Endothelial cell (in vitro differentiated cells): ENCODE measurements at places on chromosomes 12 and 14. TPM values are rescaled to one million over a fixed set of nuclear protein-coding genes. Genes with fewer than 3 reads are reported as not detected.
A peak's percentile ranks its signal among the peaks of the same experiment; 100 is the strongest.

DNA sequence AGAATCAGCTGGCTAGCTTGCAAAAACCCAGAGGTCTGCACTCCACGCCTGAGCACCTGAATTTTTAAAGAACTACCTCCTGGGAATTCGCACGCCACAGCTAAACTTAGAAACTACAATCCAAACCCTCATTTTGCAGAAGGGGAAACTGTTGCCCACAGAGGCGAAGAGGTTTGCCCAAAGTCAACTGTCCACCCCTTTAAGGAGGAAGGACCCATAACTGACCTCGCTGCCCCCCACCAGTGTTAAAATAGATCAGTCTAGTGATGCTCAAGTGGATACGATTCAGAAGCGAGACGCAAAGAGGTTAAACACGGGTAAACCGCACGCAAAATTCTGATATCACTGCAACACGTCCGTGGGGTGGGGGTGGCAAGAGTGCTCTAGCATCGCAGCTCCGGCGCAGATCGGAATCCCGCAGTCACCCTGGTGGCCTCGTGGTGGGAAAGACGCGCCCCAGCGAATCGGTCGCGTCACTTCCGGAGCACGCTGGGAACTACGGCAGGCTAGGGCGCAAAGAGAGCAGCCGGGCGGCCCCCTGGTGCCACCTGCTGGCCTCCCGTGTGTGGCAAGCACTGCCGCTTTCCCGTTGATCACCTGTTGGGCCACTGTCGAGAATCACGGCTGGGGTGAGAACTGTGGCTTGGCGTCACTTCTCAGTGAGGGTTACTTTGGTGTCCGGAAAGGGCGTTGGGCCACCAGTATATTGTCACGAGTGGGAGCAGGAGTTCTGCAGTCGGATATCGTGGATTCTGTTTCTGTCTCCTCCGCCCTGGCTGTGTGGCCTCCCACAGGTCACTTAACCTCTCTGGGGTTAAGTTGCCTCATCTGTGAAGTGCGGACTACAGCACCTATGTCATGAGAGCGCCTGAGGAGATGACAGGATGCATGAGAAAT, at the start of gene ALKBH2:
TSS of gene ALKBH2 (minus strand) at position 451 of the 897 bp plus-strand sequence. CDS start 686 bp downstream, outside the sequence.
- DNase-seq, result peak; percentile 93

- DNase-seq, result no peak
Observed at GRCh38 chr14:78840898-78841297, 670.7 kb downstream of the NRXN3 start.

- no peak for DNase-seq
Observed at GRCh38 chr14:98564006-98564405, 708.0 kb downstream of the BCL11B start.

The TAS2R8 gene
- total RNA-seq, result 0.44 TPM

GRCh38 chr12:75850721-75851462, 180.7 kb downstream of the PHLDA1 start:
- DNase-seq, result no peak

DNA sequence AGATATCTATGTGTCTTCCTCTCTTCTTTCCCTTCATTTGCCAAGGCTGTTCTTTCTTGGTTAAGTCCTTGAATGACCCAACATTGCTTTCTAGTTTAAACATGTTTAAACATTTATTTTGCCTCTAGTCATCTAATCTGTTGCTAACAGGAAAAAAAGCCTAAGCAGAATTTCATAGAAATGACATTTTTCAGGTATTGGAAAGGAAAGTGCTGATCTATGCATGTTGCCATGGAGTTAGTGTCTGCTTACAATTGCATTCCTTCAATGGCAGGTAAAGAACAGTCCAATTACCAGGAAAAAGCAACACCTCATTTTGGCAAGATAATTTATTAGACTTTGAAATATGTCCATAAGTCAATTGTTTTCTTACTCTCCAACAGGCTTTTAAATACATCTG, 21.5 kb upstream of the SLC2A13 start:
- no peak for DNase-seq

GRCh38 chr14:68241862-68242487, 422.4 kb downstream of the RAD51B start:
- DNase-seq, result no peak

The TPPP2 gene
- 0.62 TPM for total RNA-seq

DNA sequence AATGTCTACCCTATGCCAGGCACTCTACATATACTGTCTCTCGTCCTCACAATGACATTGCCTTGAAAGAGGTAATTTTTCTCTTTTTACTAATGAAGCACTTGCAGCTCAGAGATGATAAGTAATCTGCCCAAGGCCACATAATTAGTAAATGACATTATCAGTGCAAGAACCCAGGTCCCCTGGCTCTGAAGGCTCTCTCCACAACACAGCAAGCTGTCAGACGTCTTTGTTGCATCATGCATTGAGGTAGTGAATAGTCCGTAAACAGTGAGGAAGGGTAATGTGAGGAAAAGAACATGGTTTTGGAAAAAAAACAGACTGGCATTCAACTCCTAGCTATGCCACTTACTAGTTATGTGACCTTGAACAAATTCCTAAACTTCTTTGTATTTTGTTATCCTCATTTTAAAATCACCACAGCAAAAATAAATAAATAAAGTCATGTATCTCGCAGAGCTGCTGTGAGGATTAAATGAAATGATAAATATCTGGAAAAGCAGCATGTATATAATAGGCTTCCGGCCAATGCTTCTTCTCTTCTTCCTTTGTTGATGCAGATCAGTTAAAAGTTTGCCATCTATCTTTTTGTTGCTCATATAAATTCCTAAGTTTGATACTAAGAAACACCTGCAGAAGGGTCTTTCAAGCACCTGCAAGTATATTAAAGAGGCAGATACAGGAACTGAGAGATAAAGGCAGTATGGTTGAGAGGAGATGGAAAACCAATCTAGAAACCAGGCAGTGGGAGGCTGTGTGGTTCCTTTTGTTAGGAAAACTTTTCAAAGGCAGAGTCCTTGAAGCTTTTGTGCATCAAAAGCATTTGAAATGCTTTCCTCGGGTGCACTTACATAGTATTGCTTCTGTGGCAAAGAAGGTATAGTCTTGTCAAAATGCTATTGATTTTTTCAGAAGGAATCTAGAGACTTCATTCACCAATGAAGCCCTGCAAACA, 82.8 kb downstream of the BTG1 start:
- DNase-seq, result no peak

GRCh38 chr12:113228394-113229028, 7.2 kb downstream of the TPCN1 start:
- DNase-seq, result no peak

GRCh38 chr12:10623131-10623530, 9.7 kb upstream of the MAGOHB start:
- DNase-seq, result no peak

DNA sequence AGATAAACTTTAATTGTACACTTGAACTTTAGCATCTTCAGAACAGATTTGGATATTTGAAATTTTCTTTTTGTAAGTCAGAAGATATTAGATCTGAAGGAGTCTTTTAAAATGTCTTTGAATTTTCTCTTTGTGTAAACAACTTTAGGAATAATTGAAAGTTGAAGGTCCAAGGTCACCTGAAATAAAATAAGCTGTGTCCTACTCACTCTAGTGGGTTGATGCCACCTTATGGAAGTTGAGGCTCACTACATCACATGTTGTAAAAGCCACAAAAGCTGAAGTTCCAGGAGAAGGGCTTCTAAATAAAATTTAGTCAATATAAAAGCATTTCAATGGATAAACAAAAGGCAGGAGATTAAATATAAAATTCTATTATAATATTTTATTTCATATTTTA, 122.0 kb upstream of the ATXN7L3B start:
- DNase-seq, result peak; percentile 14

DNA sequence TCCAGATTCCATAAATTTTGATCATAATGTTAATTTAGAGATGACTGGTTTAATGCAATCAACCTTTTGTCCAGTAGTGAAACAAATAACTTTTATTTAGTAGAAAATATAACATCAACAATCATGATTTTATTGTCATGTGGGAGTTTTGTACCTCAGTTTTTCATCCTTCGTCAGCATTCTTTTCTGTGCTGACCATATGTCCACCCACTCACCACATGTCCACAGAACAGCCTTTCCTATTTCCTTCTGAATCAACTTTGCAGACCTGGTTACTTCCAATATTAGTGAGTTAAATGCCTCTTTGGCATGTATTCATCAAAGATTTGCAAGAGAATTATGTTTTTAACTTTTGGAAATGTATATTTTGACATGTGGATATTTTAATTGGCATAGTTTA, 36.8 kb upstream of the CNTN1 start:
- no peak for DNase-seq

- DNase-seq, result no peak
Observed at GRCh38 chr12:117538032-117538690, 176.7 kb upstream of the NOS1 start.

- no peak for DNase-seq
Observed at GRCh38 chr12:119363037-119363436, 28.5 kb downstream of the CCDC60 start.

The SERPINA6 gene
- not detected for total RNA-seq

GRCh38 chr12:96033549-96034389, 1.6 kb downstream of the LTA4H start:
- no peak for DNase-seq

- no peak for DNase-seq
Observed at GRCh38 chr12:3362737-3363136, 128.3 kb upstream of the PRMT8 start.

- no peak for DNase-seq
Observed at GRCh38 chr14:60789656-60790055, 55.1 kb downstream of the MNAT1 start.

- DNase-seq, result peak; percentile 48
Observed at GRCh38 chr14:22850944-22851764, 14.8 kb downstream of the MMP14 start.

The CRIP2 gene
- 67.4 TPM for total RNA-seq

The CMTM5 gene
- 0.26 TPM for total RNA-seq

GRCh38 chr14:22189881-22190280, 399.1 kb downstream of the DAD1 start:
- no peak for DNase-seq

DNA sequence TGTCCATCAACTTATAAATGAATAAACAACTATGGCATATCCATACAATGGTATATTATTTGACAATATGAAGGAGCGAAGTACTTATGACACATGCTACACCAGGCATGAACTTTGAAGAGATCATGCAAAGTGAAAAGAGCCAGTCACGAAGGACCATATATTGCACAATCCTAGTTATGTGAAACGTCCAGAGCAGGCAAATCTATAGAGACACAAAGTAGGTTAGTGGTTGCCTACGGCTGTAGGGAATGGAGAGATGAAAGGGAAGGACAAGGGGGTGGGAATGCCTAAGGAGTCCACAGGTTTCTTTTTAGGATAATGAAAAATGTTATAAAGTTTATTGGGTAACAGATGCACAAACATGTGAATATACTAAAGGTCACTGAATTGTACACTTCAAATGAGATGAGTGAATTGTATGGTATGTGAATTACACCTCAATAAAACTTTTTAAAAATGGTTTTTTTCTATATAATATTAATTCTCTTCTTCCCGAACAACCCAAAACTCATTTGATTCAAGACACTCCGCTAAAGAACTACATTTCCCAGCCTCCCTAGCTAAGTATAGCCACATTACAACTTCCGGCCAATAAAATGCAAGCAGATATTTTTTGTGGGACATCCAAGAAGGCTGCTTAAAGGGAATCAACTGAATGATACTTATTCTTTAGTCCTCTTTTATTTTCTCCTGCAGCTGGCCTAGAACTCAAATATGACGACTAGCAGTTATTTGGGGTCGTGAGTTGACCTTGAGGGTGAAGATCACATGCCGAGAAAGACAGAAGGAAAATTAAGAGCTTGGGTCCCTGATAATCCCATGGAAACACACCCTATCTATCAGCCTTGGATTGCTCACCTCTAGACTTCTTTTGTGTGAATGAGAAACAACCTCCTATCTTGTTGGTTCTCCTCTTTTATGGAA, 187.2 kb downstream of the TTC8 start:
- DNase-seq, result no peak

The WNT1 gene
- not detected for total RNA-seq

DNA sequence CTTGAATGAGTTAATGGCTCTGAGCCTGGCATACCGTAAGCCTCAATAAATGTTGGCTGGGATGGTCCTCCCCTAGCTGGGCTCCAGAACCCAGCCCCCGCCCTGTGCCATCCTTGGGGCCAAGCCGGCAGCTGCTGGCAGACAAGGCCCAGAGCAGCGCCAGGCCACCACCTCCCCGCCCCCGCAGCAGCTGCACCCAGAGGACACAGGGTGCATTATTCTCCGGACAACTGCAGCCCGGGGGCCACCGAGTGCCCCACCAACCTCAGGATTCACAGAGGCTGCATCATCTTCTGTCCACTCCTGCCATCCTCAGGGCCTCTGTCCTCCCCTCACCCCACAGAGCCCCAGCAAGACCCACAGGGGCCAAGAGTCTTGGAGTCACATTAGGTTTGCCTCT, 92.7 kb downstream of the NCOR2 start:
- no peak for DNase-seq

GRCh38 chr14:50791201-50791600, 39.8 kb downstream of the NIN start:
- DNase-seq, result no peak

GRCh38 chr14:91286530-91286937, 42.0 kb upstream of the GPR68 start:
- peak; percentile 80 for DNase-seq

GRCh38 chr12:53219292-53219955, 12.4 kb upstream of the ITGB7 start:
- DNase-seq, result no peak

The GPR65 gene
- total RNA-seq, result 0.64 TPM

GRCh38 chr12:25194722-25195055, 271 bp downstream of the DNAI7 start:
- no peak for DNase-seq

The CLEC1B gene
- total RNA-seq, result not detected

DNA sequence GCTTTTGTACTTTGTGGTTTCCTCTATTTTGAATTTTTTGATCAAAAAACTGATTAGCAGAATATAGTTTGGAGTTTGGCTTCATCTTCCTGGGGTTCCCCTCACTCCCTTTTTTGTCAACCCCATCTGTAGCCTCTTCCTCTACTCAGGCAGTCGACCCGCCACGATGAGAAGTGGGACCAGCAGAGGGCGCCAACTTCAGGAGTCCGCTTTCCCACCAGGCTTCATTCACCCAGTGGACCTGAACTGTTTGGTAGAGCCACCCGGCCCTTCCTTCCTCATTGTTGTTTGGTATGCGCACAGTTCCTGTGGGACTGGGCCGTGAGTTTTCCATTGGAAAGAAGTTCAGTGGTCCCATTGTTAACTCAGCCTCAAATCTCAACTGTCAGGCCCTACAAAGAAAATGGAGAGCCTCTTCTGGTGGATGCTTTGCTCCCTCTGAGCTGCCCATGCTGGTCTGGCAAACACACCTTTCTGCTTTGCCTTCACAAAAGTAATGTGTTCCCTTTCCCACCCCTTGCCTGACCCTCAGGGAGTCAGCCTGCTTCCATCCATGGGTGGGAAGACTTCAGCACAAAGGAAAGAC, 21.7 kb downstream of the TMBIM6 start:
- DNase-seq, result peak; percentile 87

- no peak for DNase-seq
Observed at GRCh38 chr14:97297100-97297499, 499.9 kb downstream of the VRK1 start.
